ENCODE measurements at places on chromosomes 1 and 21. TPM values are rescaled to one million over a fixed set of nuclear protein-coding genes. Genes with fewer than 3 reads are reported as not detected.

The VPS72 gene
- 81.6 TPM for total RNA-seq

The RCAN1 gene
- total RNA-seq: 14.0 TPM

The DNAI4 gene
- 2.9 TPM for total RNA-seq

The ITLN2 gene
- total RNA-seq: not detected

The RHEX gene
- total RNA-seq: not detected

The ELF3 gene
- total RNA-seq: 0.63 TPM

The PGLYRP4 gene
- total RNA-seq: 0.13 TPM

The WNT4 gene
- not detected for total RNA-seq

The PEX19 gene
- total RNA-seq: 64.9 TPM

The KCND3 gene
- total RNA-seq: not detected

The MUTYH gene
- total RNA-seq: 37.8 TPM

The CAPN8 gene
- not detected for total RNA-seq

GRCh38 chr1:59605761-59606160, 209.0 kb upstream of the HOOK1 start:
- no peaks in the 10 kb centered on the region for H3K4me1 ChIP-seq
- no peaks in the 10 kb centered on the region for H3K36me3 ChIP-seq
- no peak overlapping the region for H3K4me3 ChIP-seq
- DNase-seq: peak; percentile 9
- H3K27ac ChIP-seq: no peak overlapping the region

DNA sequence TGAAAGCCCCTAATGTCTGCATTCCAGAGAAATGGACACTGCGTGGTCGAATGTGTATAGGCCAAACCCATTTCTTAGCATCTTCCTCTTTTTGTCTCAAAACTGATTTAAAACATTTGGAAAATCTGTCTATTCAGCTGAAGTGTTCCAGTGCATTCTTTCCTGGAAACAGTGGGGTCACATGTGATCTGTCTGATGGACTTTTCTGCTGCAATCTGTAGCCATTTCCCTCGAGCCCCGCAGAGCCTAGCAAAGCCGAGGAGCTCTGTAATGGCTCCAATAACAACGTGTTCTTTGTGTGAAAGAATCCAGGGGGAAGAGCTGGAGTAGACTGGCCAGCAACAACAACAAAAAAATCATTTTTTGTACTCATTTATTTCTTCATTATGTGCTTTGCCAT, 329.3 kb downstream of the BARHL2 start:
- H3K4me3 ChIP-seq: no peak overlapping the region
- no peaks in the 10 kb centered on the region for H3K36me3 ChIP-seq
- DNase-seq: no peak
- no peaks in the 10 kb centered on the region for H3K4me1 ChIP-seq

DNA sequence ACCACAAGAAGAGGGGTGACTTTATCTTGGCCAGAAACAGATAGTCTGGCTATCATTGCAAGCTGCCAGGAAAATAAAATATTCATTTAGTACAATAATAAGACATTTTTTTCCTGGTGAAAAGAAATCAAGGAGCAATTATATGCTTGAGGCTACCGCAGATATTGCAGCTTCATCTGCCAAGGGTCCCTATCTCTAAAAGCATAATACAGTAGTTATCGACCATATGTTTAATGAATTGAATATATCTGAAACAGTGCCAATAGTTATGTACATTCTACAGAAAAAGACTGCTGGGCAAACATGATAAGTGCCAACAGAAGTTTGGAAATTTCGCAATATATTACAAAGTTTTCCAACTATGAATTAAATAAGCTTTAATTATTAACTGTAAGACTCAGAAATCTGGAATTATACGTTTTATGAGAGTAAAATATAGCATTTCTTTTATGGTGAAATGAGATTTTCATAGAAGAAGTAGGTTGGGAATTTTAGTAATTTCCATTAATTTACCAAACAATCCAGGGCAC, 561.1 kb upstream of the ZP4 start:
- no peaks in the 10 kb centered on the region for H3K36me3 ChIP-seq
- no peaks in the 10 kb centered on the region for H3K4me1 ChIP-seq
- H3K27me3 ChIP-seq: no peaks in the 10 kb centered on the region
- no peak overlapping the region for H3K4me3 ChIP-seq
- H3K27ac ChIP-seq: no peak overlapping the region

- DNase-seq: no peak
- no peak overlapping the region for H3K27ac ChIP-seq
- H3K27me3 ChIP-seq: no peaks in the 10 kb centered on the region
These were observed 14.0 kb downstream of the AHDC1 start for GRCh38 chr1:27589841-27590426.

DNA sequence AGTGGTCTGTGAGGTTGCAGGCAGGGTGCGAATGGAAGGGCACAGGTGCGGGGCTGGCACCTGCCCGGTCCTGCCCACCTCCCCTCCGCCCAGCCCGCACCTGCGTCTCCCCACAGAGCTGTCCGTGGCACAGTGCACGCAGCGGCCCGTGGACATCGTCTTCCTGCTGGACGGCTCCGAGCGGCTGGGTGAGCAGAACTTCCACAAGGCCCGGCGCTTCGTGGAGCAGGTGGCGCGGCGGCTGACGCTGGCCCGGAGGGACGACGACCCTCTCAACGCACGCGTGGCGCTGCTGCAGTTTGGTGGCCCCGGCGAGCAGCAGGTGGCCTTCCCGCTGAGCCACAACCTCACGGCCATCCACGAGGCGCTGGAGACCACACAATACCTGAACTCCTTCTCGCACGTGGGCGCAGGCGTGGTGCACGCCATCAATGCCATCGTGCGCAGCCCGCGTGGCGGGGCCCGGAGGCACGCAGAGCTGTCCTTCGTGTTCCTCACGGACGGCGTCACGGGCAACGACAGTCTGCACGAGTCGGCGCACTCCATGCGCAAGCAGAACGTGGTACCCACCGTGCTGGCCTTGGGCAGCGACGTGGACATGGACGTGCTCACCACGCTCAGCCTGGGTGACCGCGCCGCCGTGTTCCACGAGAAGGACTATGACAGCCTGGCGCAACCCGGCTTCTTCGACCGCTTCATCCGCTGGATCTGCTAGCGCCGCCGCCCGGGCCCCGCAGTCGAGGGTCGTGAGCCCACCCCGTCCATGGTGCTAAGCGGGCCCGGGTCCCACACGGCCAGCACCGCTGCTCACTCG, 23.3 kb downstream of the FTCD start:
- H3K27me3 ChIP-seq: peaks cover 62% of the 10 kb centered on the region
- no peaks in the 10 kb centered on the region for H3K4me1 ChIP-seq
- DNase-seq: no peak
- H3K4me3 ChIP-seq: no peak overlapping the region
- no peaks in the 10 kb centered on the region for H3K36me3 ChIP-seq

DNA sequence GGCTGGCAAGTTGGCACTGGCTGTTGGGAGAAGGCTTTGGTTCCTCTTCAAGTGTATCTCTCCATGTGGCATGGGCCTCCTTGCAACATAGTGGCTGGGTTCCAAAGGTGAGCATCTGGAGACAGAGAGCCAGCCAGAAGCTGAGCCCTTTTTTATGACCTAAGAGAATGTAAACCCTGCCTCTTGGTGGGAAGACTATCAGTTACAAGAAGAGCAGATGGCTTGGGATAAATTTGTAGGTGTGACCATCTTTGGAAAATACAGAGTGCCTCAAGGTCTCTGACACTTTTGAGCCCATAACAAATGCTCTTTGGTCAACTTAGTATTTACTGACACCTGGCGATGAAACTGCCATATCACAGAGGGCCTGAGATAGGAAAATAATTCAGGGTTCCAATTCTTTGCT, 31.4 kb upstream of the PRELP start:
- no peak overlapping the region for H3K4me3 ChIP-seq
- DNase-seq: no peak
- no peaks in the 10 kb centered on the region for H3K36me3 ChIP-seq
- no peaks in the 10 kb centered on the region for H3K4me1 ChIP-seq

DNA sequence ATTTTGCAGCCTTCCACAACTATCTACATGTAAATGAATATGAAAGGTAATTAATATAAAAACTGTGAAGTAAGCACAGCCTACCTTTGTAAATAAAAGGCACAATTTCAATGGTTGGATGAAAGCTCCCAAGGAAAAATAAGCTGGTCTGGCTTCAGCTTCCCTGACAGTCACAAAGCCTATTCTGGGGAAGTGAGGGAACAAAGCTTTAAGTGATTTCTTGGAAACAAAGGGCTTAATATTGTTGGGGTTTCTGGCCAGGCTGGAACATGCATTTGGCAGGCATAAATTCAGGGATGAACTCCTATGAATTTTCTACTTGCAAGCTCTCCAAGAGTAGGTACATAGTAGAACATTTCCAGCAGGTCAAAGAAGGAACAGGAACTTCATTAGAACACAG, 17.3 kb downstream of the BCAS2 start:
- no peak overlapping the region for H3K4me3 ChIP-seq
- H3K4me1 ChIP-seq: no peaks in the 10 kb centered on the region
- H3K27ac ChIP-seq: no peak overlapping the region
- H3K27me3 ChIP-seq: no peaks in the 10 kb centered on the region
- H3K36me3 ChIP-seq: peaks cover 32% of the 10 kb centered on the region

DNA sequence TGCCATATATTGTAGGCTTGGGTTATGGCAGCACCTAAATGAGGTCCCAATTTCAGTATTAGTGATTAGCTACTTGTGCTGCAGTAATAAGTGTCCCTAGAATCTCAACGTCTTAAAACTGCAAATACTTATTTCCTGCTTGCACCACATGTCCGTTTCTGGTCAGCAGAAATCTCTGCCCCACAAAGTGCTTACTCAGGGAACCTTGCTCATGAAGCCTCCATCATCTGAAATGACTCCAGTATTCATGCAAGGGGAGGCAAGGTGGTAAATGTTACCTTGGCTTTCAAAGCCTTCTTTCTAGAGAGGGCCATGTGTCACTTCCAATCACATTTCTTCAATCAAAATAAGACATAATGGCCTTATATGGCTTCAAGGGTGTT, 274.2 kb upstream of the KAZN start:
- no peaks in the 10 kb centered on the region for H3K36me3 ChIP-seq
- no peak for DNase-seq
- no peak overlapping the region for H3K27ac ChIP-seq

DNA sequence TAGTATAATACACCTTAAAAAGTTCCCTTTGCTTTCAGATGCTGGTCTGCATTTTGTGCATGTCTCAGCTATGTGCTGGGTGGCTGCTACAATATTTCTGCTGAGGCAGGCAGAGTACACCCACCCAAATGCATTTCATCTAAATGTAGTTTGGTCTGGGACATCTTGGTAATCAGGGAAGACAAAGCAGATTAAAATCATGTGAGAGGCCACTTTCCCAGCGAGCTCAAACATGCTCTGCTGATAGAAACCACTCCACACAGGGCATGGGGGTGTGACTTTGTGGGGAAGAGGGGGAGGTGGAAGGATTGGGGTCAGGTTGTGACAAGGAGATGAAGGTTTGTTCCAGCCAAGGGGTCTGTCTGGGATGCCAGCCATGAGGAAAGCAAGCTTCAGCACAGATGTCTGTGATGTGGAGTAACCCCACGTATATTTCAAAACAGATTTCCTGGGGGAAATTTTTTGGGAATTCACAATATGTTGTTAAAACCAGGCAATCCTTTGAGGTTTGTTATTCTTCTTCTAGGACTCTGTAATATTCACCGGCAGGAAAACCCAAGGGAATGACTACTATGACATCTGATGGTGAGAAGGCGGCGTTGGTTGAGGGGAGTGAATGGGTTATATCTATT, 255.1 kb upstream of the FGGY start:
- no peak for DNase-seq
- peaks cover 12% of the 10 kb centered on the region for H3K4me1 ChIP-seq
- H3K27ac ChIP-seq: no peak overlapping the region
- H3K36me3 ChIP-seq: no peaks in the 10 kb centered on the region
- H3K4me3 ChIP-seq: no peak overlapping the region
- H3K27me3 ChIP-seq: no peaks in the 10 kb centered on the region

DNA sequence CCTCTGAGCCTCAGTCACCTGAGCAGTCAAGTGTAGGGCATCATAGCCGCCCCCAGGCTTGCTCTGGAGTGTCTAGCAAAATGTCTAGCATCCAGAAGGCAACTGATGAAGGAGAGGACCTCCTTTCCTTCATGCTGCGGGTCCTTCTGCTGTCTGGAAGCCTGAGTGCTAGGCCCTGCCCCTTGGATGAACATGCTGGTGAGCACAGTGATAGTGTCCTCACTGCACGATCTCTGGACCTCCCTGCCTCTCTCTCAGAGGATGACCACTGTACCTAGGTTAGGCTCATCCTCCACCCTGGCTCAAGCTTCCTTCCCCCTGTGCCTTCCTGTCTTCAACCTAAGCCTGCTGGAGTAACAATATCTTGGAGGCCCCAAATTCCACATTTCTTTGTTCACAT, 128.6 kb downstream of the TENT5C start:
- DNase-seq: no peak
- peaks cover 10% of the 10 kb centered on the region for H3K4me1 ChIP-seq
- no peaks in the 10 kb centered on the region for H3K27me3 ChIP-seq

- H3K27me3 ChIP-seq: no peaks in the 10 kb centered on the region
- no peak overlapping the region for H3K4me3 ChIP-seq
- no peaks in the 10 kb centered on the region for H3K36me3 ChIP-seq
- DNase-seq: no peak
- H3K27ac ChIP-seq: no peak overlapping the region
These were observed 113.6 kb downstream of the LRRC40 start for GRCh38 chr1:70091811-70092210.

DNA sequence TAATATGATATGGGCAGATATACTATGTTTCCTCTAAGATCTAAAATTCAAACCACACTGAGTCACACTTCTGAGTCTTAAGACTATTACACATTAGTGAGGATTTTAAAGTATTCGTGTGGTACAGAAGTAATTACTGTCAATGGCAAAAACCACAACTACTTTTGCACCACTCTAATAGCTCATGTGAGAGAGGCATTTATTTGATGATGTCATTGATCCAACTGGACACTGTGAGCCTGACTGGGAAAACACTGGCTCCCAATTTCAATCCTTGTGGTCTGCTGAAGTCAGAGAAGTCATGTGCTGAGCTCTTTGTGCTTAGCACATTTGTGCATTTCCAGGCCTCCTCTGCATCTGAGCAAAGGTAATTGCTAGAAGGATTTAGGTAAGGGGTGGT, 377.8 kb downstream of the USH2A start:
- DNase-seq: no peak
- no peaks in the 10 kb centered on the region for H3K27me3 ChIP-seq
- no peaks in the 10 kb centered on the region for H3K4me1 ChIP-seq
- no peaks in the 10 kb centered on the region for H3K36me3 ChIP-seq
- H3K27ac ChIP-seq: no peak overlapping the region

GRCh38 chr1:52551507-52552235, 1.2 kb downstream of the TUT4 start:
- DNase-seq: no peak
- no peaks in the 10 kb centered on the region for H3K27me3 ChIP-seq
- peaks cover 9% of the 10 kb centered on the region for H3K4me1 ChIP-seq
- H3K27ac ChIP-seq: peak overlapping the region; percentile 87
- peak overlapping the region; percentile 77 for H3K4me3 ChIP-seq

DNA sequence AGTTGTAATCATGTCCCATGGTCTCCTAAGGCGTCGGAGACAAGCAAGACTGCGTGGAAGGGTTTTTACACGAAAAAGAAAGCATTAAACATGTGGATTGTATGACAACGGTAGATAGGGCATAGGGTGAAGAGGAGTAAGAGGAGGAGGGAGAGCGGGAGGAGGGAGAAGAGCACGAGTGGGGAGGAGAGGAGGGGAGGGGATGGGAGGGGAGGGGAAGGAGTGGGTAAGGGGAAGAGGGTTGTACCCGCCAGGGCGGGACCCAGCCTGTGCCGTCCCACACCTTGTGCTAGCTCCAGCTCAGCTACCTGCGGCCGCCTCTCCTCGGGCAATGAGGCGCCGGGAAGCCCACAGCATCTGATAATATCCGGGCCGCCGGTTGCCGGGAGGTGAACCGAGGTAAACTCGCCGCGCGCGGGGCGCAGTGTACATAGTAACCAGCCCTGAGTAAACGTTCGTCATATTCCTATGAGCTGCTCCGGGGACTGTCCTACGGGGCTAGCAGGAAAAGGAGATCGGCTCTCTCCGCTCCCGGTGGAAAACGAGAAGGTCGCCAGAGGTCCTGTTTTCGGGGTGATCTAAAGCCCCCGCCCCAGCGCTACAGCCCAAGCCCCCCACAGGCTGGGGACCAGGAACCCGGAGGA, 449 bp upstream of the RCAN3 start:
- peak overlapping the region; percentile 78 for H3K27ac ChIP-seq
- peak overlapping the region; percentile 67 for H3K4me3 ChIP-seq
- no peaks in the 10 kb centered on the region for H3K36me3 ChIP-seq
